ENCODE measurements at places on chromosomes 6 and 20.

- DNase-seq = peak; percentile 16
Measured at GRCh38 chr6:166413491-166413951, 30.8 kb upstream of the MPC1 start.

- no peak for DNase-seq
Measured at GRCh38 chr6:71965404-71965803, 79.1 kb downstream of the RIMS1 start.

GRCh38 chr6:4055420-4056041, 23.4 kb downstream of the FAM217A start:
- peak; percentile 22 for DNase-seq

- DNase-seq = no peak
Measured at GRCh38 chr20:44522841-44523240, 971 bp upstream of the SERINC3 start.

DNA sequence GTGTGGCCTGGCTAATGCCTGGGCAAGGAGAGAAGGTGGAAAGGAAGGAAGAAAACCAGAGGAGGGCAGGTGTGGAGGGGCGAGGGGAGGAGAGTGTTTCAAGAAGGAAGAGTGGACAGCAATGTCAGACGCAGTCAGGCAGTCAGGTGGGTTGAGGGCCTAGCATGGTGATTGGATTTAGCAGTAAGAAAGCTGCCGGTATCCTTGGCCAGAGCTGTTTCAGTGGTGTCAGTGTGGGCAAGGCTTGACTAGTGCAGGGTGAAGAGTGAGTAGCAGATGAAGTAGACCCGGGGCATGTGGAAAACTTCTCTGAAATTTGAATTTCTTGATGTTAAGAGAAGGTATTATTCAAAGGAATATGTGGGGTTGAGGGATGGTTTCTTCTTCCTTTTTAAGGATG, 27.0 kb downstream of the SNX9 start:
- DNase-seq = no peak

GRCh38 chr6:71203206-71203605, 85.4 kb upstream of the OGFRL1 start:
- no peak for DNase-seq

DNA sequence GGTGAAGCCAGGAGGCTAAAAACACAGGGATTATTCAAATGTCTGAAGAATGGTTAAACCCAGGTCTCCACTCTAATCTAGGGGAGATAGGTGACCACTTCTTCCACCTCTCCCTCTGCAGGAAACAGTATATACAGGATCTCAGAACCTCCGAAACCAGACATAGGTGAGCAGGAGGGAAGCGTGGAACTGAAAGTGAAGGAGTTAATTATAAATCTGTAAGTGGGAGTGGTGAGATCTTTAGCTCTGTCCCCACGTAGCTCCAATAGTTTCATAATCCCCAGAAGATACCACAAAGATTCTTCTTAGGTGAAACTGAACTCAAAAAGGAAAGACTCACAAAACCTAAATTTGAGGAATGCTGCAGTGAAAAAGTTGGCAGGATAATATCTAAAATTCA, 76.8 kb downstream of the THEMIS start:
- DNase-seq = no peak

- DNase-seq = no peak
Measured at GRCh38 chr20:53174454-53174853, 202.3 kb downstream of the TSHZ2 start.

GRCh38 chr20:46814366-46815232, 80.0 kb upstream of the EYA2 start:
- DNase-seq = no peak

DNA sequence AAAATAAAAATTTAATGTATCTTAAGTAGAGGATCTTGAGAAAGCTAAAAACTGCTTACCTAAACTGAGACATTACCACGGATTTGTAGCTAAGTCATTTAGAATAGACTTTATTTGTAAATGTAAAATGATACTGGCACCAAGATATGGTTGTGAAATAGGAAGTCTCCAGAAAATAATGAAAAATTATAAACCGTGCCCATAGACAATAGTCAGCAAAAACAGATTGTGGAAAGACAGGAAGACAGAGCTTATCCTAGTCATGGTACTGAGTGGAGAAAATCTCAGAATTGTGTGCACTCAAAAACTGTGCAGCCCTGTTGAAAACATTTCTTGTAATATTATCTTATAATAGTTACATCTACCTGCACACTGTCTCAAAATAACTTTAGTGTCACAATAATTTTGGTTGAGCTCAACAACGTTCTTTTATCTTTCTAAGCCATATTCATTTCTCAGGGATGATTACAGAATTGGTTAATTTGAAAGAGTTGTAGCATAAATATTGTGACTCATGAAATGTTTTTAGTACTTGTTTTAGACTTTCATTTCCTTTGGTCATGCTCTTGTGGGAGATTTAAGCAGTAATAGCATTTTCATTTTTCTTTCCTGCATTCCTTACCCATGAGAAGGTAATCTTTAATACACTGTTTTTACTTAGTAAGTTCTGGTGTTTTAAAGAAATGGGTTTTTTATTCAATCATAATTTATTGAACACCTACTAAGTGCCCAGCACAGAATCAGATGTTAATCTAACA, 174.5 kb downstream of the SOX4 start:
- DNase-seq = no peak

DNA sequence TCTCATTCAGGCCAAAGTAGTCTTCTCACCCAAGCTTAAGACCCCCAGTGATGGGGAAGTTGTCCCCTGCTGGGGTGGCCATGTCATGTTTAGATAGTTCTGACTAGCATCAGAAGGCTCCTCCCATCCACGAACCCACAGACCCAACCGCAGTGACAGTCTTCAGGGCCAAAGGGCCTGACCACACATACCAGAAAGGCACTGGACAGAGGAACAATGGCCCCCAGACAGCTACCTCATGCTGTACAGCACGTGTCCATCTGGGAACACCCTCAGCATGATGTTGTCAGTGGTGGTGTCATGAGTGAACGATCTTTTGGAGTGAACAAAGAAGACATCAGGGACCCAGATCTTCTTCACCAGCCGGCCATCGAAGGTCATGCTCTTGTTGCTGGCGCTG, 46.3 kb downstream of the GABRR2 start:
- DNase-seq = no peak

DNA sequence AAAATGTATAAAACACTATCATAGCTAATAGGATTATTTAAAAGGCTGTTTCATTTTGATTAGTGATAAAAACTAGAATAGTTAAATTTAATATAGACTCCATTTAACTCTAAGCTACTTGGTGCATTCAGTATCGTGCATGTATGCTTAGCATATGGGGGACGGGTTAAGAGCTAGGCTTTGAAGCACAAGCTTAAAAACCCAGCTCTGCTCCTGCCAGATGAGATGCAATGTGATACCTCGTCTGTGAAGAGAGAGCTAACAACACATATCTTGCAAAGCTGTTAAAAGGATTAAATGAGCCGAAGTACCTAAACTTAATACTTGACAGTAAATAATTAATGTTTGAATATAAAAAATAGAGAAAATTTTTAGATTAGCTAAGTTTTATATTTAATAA, 42.2 kb downstream of the DTNBP1 start:
- no peak for DNase-seq

GRCh38 chr6:114040871-114041270, 69.9 kb upstream of the HDAC2 start:
- DNase-seq = no peak

Measured in CD4-positive, alpha-beta T cell treated with Interleukin-21 for 1 hour (primary cell).